Right cardiac atrium (tissue), 5 donors: ENCODE measurements at places on chromosomes 1 and 21. TPM values are rescaled to one million over a fixed set of nuclear protein-coding genes. Genes with fewer than 3 reads are reported as not detected.

- no peak for DNase-seq
Measured at GRCh38 chr1:228275179-228275429, 67.3 kb downstream of the OBSCN start.

GRCh38 chr1:96792220-96792619 is 70.6 kb downstream of the PTBP2 start:
- DNase-seq, result no peak

GRCh38 chr1:182629080-182629479 is 24.9 kb upstream of the RGS16 start:
- no peak for DNase-seq

Gene ANGPTL1
- 18.7 TPM for total RNA-seq

GRCh38 chr1:151811181-151811580 is 6.0 kb upstream of the LINGO4 start:
- DNase-seq, result no peak

DNA sequence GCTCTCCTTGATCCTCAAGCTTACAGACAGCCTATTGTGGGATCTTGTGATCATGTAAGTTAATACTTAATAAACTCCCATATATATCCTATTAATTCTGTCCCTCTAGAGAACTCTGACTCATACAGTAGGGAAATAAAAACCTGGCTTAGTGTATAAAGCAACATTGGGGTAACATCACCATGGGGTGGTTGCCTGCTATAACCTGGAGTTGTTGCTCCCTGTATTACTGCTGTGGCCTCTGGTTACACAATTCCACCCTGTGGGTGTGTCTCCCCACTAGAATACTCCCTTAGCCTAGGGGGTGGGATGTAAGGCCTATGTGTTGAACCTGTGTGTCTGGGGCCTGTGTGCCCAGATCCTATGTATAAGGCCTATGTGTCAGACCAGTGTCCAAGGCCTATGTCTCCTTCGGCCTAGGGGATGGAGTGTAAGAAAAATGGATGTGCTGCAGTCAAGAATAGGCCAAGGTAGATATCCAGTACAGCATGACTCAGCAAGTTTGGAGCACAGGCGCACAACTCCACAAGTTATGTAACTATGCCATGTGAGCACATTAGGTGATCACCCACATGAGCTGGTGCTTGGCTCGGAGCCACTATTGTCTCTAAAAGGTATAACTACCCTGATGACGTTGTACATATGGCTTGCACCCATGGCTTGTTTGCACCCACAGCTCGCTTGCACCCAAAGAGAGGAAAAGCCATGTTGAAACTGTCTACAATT is 96.8 kb upstream of the C1orf21 start:
- DNase-seq, result no peak

Gene FNBP1L
- total RNA-seq, result 15.8 TPM

Gene ZNF684
- 6.7 TPM for total RNA-seq

GRCh38 chr1:18940303-18941020 is 16.0 kb downstream of the IFFO2 start:
- peak; percentile 30 for DNase-seq

Gene OR14K1
- total RNA-seq, result not detected

DNA sequence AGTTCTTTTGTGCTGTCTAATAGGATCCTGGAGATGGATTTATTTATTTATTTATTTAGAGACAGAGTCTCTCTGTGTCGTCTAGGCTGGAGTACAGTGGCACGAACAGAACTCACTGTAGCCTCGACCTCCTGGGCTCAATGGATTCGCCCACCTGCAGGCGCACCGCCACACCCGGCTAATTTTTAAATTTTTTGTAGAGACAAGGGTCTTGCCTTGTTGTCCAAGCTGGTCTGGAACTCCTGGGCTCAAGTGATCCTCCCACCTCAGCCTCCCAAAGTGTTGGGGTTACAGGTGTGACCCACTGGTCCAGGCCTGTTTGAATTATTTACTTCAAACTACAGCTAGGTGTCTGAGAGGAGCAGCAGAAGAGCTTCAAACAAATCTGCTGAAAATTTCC is 9.6 kb upstream of the SPEN start:
- no peak for DNase-seq
